ENCODE measurements at places on chromosomes 2 and 18. TPM values are rescaled to one million over a fixed set of nuclear protein-coding genes. Genes with fewer than 3 reads are reported as not detected.

CNOT9 gene
- polyA plus RNA-seq: 33.1 TPM

WNT10A gene
- not detected for polyA plus RNA-seq

SCRN3 gene
- 8.0 TPM for polyA plus RNA-seq

CDKL4 gene
- polyA plus RNA-seq: not detected

MREG gene
- polyA plus RNA-seq: 1.1 TPM

GRCh38 chr18:12702221-12703095, at the start of the genes CEP76 and PSMG2:
CEP76 (minus strand) TSS chr18:12702723; CDS start chr18:12702548, 175 bp downstream.
PSMG2 (plus strand) TSS chr18:12703042; CDS start chr18:12703108, 66 bp downstream.
- peaks cover 3% of the 10 kb centered on the region for H3K36me3 ChIP-seq
- H3K4me1 ChIP-seq: peaks cover 4% of the 10 kb centered on the region
- peak; percentile 84 for DNase-seq
- peak within 1 kb of the TSS; percentile 89 for H3K4me3 ChIP-seq
- H3K27ac ChIP-seq: peak within 1 kb of the TSS; percentile 98

DNA sequence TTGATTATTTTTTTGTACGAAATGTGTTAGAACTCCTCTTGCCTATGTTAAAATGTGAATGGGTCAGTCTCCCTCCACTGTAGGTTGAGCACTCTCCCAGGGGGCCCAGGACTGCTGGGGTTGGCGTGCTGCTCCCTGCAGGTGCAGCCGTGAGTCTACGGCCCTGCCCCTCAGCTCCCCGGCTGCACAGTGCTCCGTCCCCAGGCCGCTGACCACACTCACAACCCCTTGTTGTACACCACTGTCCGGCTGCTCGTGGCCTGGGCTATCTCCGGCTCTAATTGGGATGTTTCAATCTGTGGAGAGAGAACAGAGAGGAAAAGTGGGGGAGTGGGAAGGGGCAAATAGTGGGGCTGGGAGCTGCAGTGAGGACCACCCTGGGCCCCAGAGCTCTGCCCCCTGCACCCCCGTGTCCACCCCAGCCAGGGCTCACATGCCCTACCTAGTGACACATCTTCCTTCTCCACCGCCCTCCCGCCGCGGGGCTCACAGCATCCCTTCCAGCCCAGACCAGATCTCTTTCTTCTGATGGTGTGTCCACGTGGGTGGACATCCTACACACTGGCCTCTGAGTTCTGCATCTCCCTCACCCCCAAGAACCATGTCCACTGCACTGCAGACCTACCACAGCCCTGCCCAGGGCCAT, 27.6 kb downstream of the EMX1 start:
- no peaks in the 10 kb centered on the region for H3K27me3 ChIP-seq
- H3K4me3 ChIP-seq: no peak overlapping the region
- H3K27ac ChIP-seq: no peak overlapping the region

DNA sequence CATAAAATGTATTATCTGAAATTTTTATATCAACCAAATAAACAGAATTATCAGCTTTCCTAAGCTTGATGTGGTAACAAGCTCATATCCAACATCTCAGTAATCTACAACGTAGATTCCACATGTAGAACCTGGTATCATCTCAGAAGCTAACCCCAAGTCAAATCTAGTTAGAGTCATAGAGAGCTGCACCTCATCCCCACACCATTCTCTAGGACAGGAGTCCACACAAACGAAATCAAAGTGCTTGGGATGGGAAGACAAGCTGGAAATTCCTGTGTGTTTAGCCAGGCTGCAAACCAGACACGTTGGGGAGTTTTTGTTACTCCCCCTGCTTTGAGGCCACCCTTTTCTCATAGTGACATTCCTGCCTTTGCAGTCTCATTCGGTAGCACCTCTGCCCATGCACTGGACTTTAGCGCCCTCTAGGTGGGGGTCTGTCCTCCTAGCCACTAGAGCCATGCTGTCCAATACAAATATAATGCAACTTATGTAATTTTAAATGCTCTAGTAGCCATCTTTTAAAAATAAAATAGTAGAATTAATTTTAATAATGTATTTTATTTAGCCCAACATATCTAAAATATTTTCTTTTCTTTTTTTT, 28.1 kb upstream of the SATB2 start:
- H3K4me1 ChIP-seq: no peaks in the 10 kb centered on the region
- no peaks in the 10 kb centered on the region for H3K36me3 ChIP-seq
- H3K27ac ChIP-seq: no peak overlapping the region
- H3K27me3 ChIP-seq: no peaks in the 10 kb centered on the region
- H3K4me3 ChIP-seq: no peak overlapping the region

GRCh38 chr2:120641366-120641771, 94.3 kb upstream of the GLI2 start:
- peaks cover 12% of the 10 kb centered on the region for H3K27me3 ChIP-seq
- H3K27ac ChIP-seq: no peak overlapping the region
- no peaks in the 10 kb centered on the region for H3K36me3 ChIP-seq
- H3K4me3 ChIP-seq: no peak overlapping the region
- H3K4me1 ChIP-seq: no peaks in the 10 kb centered on the region

DNA sequence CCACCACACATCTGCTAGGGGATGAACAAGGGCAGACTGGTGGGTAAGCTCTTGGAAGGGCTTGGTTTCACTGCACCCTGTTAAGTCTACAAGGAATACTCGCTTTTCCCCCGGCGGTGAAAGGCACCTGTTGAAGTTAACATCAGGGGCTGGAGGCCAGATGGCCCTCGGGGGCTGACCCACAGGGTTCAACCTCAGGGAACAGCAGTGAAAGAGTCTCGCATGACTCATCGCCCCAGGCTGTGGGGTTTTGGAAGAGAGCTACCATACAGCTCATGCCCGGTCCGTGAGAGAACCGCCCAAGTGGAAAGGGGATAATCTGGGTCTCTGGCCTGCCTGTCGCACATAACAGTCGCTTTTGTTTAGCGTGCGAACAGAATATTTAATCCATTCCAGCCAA, 748.0 kb downstream of the DPP10 start:
- H3K27ac ChIP-seq: no peak overlapping the region
- H3K4me1 ChIP-seq: no peaks in the 10 kb centered on the region
- no peaks in the 10 kb centered on the region for H3K27me3 ChIP-seq
- no peaks in the 10 kb centered on the region for H3K36me3 ChIP-seq
- no peak for DNase-seq

DNA sequence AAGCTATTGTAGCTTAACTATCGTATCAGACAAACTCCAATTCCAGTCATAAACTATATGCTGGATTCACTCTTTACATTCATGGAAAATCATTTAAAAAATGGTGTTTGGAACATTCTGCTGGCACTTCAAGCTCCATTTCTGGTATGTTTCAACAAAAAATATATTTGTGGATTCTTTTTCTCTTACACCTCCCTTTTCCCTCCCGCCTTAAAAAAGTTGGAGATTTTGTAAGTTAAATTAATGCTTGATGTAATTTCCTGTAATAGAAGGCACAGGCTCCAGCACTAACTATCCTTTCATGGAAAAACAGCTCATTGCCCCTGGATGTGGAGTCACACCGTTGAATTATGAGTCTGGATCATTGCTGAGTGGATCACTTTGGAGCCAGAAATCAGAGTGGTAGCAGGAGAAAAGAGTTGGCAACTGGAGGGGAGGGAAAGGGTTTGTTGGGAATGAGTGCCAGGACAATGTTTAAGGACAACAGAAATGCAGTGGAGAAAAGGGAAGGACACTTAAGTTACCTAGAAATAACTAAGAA, 102.8 kb downstream of the ICOS start:
- no peak overlapping the region for H3K27ac ChIP-seq
- no peaks in the 10 kb centered on the region for H3K27me3 ChIP-seq
- no peaks in the 10 kb centered on the region for H3K4me1 ChIP-seq
- no peaks in the 10 kb centered on the region for H3K36me3 ChIP-seq

- H3K27ac ChIP-seq: no peak overlapping the region
- peaks cover 11% of the 10 kb centered on the region for H3K4me1 ChIP-seq
- H3K27me3 ChIP-seq: no peaks in the 10 kb centered on the region
- H3K4me3 ChIP-seq: no peak overlapping the region
- no peaks in the 10 kb centered on the region for H3K36me3 ChIP-seq
- peak; percentile 57 for DNase-seq
These were observed 15.8 kb downstream of the ZNF236 start for GRCh38 chr18:76838182-76838581.

GRCh38 chr2:219252900-219253752, at the start of gene TUBA4B:
TUBA4B (plus strand) TSS chr2:219253243; CDS start chr2:219253408, 165 bp downstream.
- peak; percentile 50 for DNase-seq
- H3K27ac ChIP-seq: no peak within 1 kb of the TSS
- H3K4me3 ChIP-seq: peak within 1 kb of the TSS; percentile 57
- peaks cover 8% of the 10 kb centered on the region for H3K36me3 ChIP-seq
- peaks cover 40% of the 10 kb centered on the region for H3K4me1 ChIP-seq

DNA sequence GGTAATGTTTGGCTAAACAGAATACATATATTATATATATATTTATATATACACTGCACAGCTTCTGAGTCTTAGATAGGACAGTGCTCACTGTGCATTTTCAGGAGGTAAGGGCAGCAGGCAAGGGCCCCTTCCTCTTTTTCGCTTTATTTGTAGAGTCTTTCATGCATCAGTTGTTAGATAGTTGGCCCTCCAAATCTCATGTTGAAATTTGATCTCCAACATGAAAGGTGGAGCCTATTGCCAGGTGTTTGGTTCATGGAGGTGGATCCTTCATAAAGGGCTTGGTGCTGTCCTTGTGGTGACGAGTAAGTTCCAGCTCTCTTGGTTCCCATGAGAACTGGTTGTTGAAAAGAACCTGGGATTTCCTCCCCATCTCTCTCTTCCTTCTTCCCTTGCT, 48.1 kb downstream of the TSN start:
- no peaks in the 10 kb centered on the region for H3K4me1 ChIP-seq
- no peak overlapping the region for H3K4me3 ChIP-seq
- no peaks in the 10 kb centered on the region for H3K36me3 ChIP-seq

GRCh38 chr2:17752892-17753802, 463 bp downstream of the SMC6 start:
- H3K4me3 ChIP-seq: peak overlapping the region; percentile 95
- peak; percentile 34 for DNase-seq
- no peaks in the 10 kb centered on the region for H3K36me3 ChIP-seq
- no peaks in the 10 kb centered on the region for H3K27me3 ChIP-seq
- H3K27ac ChIP-seq: peak overlapping the region; percentile 99

- no peak overlapping the region for H3K4me3 ChIP-seq
- no peak for DNase-seq
- no peaks in the 10 kb centered on the region for H3K36me3 ChIP-seq
- no peaks in the 10 kb centered on the region for H3K27me3 ChIP-seq
- H3K4me1 ChIP-seq: no peaks in the 10 kb centered on the region
These were observed 313.2 kb downstream of the SATB2 start for GRCh38 chr2:199144546-199144945.

All from IMR-90 (cell line).